ENCODE measurements at places on chromosomes 12 and 14.

DNA sequence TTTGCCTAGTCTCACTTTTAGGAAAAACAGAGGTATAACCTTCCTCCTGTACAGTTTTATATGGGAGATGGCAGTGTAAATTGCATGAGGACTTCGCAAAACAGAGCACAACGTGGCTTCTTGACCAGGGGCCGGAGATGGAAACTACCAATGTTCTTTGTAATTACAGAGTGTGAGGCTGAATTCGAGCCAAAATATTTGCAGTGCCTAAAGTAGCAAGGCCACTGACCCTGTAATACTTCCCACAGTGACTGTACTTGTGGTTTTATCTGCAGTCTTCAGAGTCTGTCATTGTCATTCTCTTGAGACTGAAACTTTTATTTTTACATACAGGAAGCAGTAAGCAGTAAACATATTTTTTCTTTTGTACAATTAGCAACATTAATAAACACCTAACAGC lies 98.9 kb downstream of the RERG start:
- DNase-seq: no peak

- DNase-seq: no peak
Observed at GRCh38 chr12:115439008-115439601, 755.1 kb upstream of the TBX3 start.

DNA sequence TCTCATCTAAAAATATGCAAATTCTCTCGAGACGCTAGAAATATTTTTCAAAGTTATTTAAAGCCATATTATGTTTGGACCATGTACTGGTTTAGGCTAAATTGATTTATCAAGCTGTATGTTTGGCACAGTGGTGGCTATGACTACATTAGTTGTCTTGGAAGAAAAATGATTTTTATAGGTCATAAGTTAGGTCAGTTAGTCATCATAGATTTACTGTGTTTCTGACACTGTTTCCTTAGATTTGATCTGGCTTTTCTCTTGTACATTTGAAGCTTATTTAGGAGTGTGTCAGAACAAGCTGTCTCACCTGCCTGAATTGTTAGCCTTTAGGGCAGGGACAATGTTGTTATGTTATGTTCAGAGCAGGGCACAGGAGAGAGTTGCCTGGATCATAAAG lies 161.1 kb upstream of the FBXO33 start:
- no peak for DNase-seq

- DNase-seq: no peak
Observed at GRCh38 chr12:122032580-122032979, 10.9 kb downstream of the BCL7A start.

DNA sequence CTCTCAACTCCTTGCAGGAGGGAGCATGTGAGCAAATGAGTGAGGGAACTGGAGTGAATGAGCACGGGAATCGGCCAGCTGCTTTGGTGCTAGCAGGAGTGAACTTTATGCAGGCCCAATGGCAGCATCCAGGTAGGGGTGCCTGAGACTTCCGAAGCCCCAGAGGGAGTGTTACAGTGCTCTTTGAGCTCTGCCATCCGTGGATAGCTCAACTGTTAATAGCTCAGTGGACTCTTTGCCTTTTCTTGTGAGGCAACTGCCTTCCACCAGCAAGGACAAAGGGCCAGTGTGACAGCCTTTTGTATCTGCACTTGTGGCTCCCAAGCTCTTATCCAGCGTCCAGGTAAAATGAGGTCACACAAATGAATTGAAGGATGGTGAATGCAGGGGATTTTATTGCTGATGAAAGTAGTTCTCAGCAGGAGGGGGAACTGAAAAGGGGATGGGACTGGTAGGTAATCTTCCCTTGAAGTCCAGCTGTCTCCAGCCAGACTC lies 12.9 kb downstream of the CREBL2 start:
- DNase-seq: no peak

Measured in C1 segment of cervical spinal cord (tissue), 14 donors.